Tongue (tissue), 3 donors: ENCODE measurements at places on chromosomes 4 and X. TPM values are rescaled to one million over a fixed set of nuclear protein-coding genes. Genes with fewer than 3 reads are reported as not detected.

SUV39H1 gene
- total RNA-seq: 2.9 TPM

PCDH19 gene
- 2.9 TPM for total RNA-seq

CDX4 gene
- total RNA-seq: not detected

KLF8 gene
- total RNA-seq: 9.8 TPM

GYPB gene
- 5.1 TPM for total RNA-seq

C4orf36 gene
- total RNA-seq: 1.7 TPM

CC2D2A gene
- 32.3 TPM for total RNA-seq

SSX1 gene
- total RNA-seq: not detected

SLC25A53 gene
- total RNA-seq: 13.2 TPM

DNAAF6 gene
- total RNA-seq: not detected

PPARGC1A gene
- 112 TPM for total RNA-seq

MEPE gene
- not detected for total RNA-seq

GLRA2 gene
- total RNA-seq: not detected

SSX2 gene
- total RNA-seq: not detected

SATL1 gene
- 0.10 TPM for total RNA-seq

ARHGAP6 gene
- total RNA-seq: 9.2 TPM

TMPRSS11A gene
- total RNA-seq: 9.2 TPM

NSG1 gene
- 2.4 TPM for total RNA-seq

ARHGAP4 gene
- 19.6 TPM for total RNA-seq

VEGFD gene
- total RNA-seq: 12.3 TPM

CYLC1 gene
- total RNA-seq: not detected

FAM9A gene
- not detected for total RNA-seq

GNPDA2 gene
- 24.6 TPM for total RNA-seq

PHKA1 gene
- total RNA-seq: 16.6 TPM

TEX13B gene
- not detected for total RNA-seq
